Fibroblast of skin of abdomen (primary cell): ENCODE measurements at places on chromosomes 3 and 15.
A peak's percentile ranks its signal among the peaks of the same experiment; 100 is the strongest.

DNA sequence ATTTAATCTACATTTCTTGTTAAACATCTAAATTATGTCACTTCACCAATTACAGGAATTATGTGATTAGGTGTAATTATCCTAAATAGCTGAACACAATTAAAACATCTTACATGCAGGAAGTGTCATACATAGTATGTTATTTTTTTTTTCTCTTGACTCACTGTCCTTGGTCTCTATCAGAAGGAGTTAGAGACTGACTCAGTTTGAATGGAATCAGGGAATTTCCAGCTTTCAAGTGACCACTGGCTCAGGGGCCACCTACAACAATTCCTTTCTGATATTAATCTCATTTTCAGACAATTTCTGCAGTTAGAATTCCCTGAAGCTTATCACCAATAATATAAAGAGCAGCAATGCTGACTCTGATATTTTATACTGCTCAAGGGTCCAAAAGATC lies 400.7 kb downstream of the ROBO1 start:
- peak; percentile 65 for DNase-seq

GRCh38 chr3:24494618-24495325 lies at the start of gene THRB:
Gene THRB, minus strand, starts transcription at chr3:24494850.
- peak; percentile 59 for DNase-seq

- no peak for DNase-seq
Measured at GRCh38 chr3:152350776-152351175, 82.0 kb downstream of the MBNL1 start.

GRCh38 chr3:119457246-119457645 lies 6.2 kb downstream of the TMEM39A start:
- DNase-seq, result no peak

DNA sequence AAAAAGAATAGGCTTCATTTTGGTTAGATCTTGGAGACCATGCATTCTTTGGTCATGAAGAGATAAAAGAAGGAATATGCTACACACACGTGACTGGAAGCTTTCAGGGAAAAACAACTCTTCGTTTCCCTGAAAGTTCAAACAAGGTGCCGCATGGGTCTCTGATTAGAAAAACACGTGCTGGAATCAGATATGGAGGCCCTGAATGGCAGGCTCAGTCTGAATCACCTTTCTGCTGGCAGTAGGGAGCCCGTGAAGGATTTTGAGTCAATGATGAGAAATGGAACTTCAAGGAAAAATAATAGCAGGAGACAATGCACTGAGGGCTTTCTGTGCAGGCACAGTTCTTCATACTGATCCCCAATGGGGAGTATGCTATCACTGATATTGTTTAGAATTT lies 99.8 kb upstream of the LRRN1 start:
- no peak for DNase-seq

DNA sequence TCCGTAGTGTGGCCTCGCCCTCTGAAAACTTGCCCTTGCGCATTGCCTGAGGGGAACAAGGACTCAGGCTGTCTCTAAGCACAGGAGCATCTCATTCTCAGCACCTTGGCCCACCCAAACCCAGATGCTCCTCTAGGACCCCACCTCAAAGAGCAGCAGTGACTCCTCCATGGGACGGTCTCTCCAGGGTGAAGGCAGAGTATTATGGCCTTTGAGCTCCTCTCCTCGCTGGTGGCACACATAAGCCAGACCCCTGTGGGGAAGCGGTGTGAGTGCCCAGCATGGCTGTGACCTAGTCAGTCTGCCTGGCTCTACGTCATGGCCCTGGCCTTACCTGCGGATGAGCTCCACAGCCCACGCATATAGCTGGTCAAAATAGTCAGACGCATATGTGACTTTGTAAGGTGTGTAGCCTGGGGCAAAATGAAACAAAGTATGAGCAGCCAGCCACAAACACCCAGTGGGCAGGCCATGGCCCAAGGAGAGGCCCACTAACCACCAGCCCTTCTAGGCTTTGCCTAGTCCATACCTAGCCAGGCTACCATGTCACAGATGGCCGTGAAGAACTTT lies 4.4 kb downstream of the QARS1 start:
- DNase-seq, result no peak

DNA sequence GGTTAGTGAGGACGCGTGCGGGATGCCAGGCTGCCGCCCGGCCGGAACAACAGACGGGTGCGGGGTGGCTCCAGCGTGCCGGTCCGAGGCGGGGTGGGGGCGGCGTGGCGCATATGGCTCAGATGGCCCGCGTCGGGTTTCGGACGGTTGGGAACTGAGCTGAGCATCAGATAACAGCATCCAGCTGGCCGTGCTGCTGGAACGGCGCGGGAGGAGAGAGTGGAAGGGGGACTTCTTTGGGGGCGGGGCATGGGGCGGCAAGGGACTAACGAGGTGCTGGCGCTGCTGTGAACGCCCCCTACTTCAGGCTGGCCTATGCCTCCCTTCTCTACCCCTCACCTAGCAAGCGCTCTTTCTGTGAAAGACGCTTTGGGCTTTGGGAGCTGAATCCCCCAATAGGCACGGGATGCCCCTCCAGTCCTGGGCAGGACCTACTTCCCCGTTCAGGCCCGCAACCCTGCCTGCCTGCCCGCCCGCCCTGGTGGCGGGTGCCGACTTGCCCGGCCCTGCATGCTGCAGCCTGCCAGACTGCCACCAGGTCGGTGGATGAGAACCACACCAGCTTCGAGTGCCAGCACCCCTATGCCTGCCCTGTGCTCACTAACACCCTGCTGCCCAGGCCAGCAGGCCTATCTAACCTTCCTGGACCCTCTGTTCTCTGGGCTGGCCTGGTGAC lies 542 bp downstream of the INKA1 start:
- DNase-seq, result peak; percentile 60

- DNase-seq, result peak; percentile 60
Measured at GRCh38 chr3:63791974-63792373, 27.1 kb upstream of the C3orf49 start.

- DNase-seq, result no peak
Measured at GRCh38 chr3:32438596-32439344, 47.1 kb downstream of the CMTM7 start.

- no peak for DNase-seq
Measured at GRCh38 chr3:34878488-34878887, 760.8 kb upstream of the ARPP21 start.

DNA sequence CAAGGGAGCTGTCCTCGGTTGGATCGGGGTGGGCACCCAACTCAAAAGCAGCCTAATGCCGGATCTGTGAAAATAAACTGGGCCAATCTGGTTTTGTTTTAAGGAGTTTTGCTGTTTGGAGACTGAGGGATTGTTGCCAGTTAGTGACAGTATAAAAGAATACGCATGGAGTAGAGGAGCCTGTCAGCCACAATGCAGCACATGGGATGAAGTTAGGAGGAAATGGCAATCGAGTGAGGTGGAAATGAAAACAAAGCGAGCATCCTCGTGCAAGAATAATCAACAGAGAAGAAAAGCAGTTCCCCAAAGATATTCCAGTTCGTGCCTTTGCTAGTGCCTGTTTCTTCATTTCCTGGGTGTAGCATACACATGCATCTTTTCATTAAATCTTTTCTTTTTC lies 108.4 kb upstream of the RORA start:
- DNase-seq, result peak; percentile 31

DNA sequence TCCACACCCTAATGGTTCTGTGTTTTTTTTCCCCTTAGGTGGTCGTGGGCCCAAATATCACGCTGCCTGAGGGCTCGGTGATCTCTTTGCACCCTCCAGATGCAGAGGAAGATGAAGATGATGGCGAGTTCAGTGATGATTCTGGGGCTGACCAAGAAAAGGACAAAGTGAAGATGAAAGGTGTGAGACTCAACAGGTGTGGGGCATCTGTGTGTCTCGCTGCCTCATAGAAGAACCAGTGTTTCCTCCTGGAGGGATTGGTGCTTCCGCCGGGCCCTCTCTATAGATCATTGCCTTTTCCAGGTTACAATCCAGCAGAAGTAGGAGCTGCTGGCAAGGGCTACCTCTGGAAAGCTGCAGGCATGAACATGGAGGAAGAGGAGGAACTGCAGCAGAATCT lies 7.0 kb downstream of the EIF2B5 start:
- no peak for DNase-seq

DNA sequence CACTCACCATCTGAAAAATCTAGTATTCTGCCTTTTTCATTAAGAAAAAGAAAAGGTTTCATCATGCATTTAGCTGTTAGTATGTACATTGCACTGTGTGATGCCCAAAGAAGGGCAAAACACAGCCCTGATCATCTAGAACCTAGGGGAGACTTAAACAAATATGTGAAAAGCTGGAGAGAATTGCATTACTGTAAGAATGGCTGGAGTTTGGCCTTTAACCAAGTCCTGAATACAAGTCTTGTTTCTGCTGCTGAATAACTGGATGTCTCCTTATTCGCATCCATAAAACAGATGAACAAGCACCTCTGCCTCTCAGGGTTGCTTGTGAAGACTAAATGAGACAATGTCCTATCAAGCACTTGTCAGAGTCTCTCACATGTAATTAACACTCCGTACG lies 233.4 kb upstream of the LRTM1 start:
- peak; percentile 62 for DNase-seq

- peak; percentile 74 for DNase-seq
Measured at GRCh38 chr15:56038015-56038414, 44.6 kb upstream of the NEDD4 start.

GRCh38 chr15:71296315-71296679 lies 181.0 kb downstream of the THSD4 start:
- no peak for DNase-seq

- peak; percentile 70 for DNase-seq
Measured at GRCh38 chr15:83436513-83437158, 10.5 kb upstream of the SH3GL3 start.

GRCh38 chr15:77481670-77482069 lies 61.0 kb downstream of the HMG20A start:
- peak; percentile 87 for DNase-seq

DNA sequence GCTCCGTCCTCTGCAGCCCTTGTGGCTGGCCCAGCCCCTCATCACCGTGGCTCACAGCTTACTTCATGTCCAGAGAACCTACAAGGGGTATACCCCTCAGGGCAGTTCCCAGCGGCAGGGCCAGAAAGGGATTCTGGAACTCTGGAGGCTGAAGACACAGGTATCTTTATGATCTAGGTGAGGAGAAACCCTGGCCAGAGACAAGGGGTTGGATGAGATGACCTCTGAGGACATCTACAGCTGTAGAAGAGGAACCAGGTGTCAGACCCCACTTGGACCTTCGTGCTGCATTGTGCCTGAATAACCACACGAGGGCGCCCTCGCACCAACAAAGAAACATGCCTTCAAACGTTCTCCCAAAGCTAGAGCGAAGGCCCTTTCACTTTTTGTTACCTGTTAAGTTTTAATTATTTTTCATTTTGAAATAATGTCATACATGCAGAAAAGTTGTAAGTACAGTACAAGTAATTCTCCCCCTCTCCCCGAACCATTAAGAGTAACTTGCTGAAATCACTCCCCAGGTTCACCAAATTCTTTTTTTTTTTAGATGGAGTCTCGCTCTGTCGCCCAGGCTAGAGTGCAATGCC lies 118.7 kb upstream of the SMAD3 start:
- DNase-seq, result peak; percentile 56

GRCh38 chr3:143849854-143850549 lies 1.7 kb upstream of the SLC9A9 start:
- peak; percentile 87 for DNase-seq

DNA sequence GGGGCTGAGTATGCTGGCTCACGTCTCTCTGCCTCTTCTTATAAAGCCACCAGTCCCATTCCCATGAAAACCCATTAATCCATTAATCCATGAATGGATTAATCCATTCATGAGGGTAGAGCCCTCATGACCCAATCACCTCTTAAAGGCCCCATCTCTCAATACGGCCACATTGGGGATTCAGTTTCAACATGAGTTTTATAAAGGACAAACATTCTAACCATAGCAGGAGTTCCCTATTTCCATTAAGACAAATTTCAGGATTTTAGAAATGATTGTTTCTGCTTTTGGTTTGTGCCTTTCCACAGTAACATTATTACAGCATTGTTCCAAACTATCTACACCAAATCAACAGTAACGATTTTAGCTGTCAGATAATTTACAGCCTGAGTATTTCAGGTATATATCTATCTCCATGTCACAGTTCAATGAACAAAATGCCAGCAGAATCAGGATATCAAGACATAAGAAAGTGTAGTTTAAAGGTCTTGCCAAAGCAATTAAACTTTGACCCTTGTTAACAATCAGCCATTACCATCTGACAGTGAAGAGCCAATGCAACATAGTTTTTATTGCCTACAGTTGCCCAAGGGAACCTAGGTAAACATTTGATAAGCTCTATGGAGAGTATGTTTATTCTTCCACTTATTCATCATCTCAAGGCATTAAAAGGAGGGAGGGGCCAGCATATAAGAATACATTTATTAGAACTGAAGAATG lies 3.8 kb downstream of the TSPAN3 start:
- no peak for DNase-seq

GRCh38 chr3:27656790-27657189 lies 65.3 kb downstream of the EOMES start:
- no peak for DNase-seq

GRCh38 chr3:98843266-98843959 lies 58.1 kb downstream of the DCBLD2 start:
- DNase-seq, result peak; percentile 35

- DNase-seq, result no peak
Measured at GRCh38 chr3:138032567-138032966, 22.6 kb downstream of the CLDN18 start.

DNA sequence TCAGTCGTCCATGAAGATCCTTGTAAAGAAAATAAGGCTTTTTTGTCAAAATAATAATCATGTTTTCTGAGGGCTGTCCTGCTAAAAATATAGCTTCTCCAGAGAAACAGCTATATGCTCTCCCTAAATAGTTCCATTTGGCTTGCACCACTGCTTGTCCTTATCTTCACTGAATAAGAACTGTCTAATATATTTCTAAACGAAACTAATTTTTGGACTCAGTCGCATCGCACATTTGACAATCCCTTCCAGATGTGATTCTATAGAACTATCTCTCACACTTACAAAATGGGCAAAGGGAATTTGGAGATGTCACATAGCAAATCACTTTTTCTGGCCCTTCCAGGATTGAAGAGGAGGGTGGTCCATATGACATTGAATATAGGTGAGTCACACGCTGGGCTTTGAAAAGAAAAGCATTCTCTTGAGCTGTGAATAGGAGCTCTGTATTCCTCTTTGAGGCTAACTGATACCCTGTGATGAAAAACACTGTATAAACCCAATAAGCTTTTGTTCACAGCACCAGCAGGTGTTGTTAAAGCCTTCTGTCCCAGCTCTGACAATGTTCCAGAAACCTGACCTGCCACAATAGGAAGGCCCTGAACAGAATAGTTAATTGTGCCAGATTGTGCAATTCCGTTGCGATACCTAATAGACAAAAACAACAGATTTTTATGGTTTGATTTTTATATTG lies 1144.2 kb downstream of the ROBO2 start:
- peak; percentile 12 for DNase-seq
